ENCODE measurements at places on chromosomes 16 and 17.

- no peak for DNase-seq
Measured at GRCh38 chr16:11139326-11140097, 116.5 kb downstream of the SOCS1 start.

GRCh38 chr17:7579001-7579833 is at the start of gene CD68:
CD68 (plus strand) TSS chr17:7579638; CDS start chr17:7579678, 40 bp downstream.
- peak; percentile 98 for DNase-seq

- no peak for DNase-seq
Measured at GRCh38 chr16:83939266-83939855, 13.7 kb upstream of the OSGIN1 start.

- no peak for DNase-seq
Measured at GRCh38 chr17:14582996-14583395, 282.1 kb downstream of the HS3ST3B1 start.

DNA sequence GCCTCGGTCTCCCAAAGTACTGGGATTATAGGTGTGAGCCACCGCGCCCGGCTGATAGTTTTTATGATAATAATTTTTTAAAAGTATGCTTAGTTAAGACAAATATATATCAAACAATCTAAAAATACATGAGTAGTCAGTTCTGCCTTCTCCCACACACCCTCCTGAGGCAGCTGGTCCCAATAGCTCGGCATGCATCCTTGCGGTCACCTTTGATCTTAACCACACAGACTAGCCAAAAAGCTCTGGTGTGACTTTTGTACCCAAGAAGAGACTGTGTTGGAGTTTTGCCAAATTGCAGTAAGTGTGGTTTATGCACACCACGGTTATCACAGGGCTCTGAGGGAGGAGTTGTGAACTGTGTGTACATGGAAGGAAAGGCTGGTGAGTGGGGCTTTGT is 25.6 kb downstream of the ATP6V0A1 start:
- DNase-seq: no peak
